AG04449 (cell line): ENCODE measurements at places on chromosomes 12 and 14.

GRCh38 chr12:117017807-117018206 lies 81.4 kb downstream of the TESC start:
- no peak for DNase-seq

DNA sequence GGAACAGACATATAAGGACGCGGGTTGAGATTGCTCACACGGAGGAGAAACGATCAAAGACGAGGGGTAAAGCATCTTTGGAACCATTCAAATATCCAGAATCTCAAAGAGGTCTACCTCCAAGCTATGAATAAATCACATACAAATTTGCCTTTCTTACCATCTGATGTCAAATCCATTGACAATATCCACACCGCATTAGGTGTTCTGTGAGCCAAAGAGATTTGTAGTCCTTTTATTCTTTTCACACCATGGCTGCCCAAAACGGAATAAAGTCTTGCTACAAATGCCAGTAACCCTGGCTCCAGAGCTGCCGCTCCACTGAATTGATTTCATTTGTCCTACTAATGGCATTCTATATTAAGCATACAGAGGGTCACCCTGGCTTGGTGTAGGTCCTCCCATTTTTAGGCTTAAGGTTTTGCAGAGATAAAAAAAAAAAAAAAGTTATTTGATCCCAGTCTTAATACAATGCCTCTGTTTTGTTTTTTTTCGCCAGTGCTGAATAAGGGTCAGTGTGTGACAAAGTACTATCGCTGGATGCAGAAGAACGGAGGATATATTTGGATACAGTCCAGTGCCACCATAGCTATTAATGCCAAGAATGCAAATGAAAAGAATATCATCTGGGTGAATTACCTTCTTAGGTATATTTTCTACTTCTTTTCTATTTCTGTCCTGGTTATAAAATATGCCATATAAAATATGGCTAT lies 157.3 kb downstream of the EGLN3 start:
- DNase-seq, result no peak

- no peak for DNase-seq
Observed at GRCh38 chr12:113202300-113203075, 17.0 kb downstream of the RITA1 start.

DNA sequence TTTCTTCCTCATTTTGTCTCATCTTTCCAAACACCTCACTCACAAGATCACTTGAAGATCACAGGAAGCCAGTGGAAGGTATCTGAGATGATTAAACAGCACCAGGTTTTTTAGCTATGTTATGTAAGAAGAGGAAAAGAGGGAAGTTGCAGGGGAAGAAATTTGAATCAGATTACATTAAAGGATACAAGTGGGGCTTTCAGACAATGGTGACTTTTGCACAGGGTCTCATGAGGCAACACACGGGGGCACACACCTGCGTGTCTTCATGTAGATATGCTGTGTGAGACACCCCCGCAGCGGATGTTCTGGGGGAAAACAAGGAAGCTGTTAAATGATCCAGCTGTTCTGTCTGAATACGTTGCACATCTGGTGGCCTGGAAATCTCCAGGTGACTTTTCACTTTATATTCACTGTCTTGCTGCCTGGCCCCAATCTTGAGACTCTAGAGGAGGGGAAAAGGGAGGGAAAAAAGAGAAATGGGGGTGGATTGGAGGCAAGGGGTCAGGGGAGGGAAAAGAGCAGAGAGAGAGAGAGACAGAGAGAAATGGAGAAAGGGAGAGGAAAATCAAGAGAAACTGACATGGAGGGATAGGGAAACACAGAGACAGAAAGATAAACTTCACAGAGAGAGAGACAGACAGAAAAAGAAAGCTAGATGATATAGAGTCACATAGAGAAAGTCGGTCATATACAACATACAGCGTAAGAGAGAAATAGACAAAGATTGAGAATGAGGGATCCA lies 36.3 kb upstream of the PPP1CC start:
- DNase-seq, result no peak

- DNase-seq, result no peak
Observed at GRCh38 chr14:91088585-91089235, 25.2 kb upstream of the DGLUCY start.

DNA sequence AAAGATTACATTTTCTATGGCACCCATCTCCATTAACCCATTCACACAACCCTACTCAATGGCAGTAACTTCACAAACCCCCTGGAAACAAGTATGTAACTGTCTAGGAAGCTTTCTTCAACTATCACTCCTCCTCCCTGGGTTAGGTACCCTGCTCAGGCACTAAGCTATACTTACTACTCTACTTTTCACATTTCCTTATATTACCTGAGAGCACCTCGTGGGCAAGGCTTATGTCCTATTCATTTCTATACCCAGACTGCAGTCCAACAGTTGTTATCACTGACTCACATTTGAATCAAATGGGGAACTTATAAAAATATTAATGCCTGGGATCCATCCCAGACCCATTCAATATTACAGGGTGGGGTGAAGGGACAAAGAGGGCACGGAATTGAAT lies 4.6 kb downstream of the PAWR start:
- no peak for DNase-seq

DNA sequence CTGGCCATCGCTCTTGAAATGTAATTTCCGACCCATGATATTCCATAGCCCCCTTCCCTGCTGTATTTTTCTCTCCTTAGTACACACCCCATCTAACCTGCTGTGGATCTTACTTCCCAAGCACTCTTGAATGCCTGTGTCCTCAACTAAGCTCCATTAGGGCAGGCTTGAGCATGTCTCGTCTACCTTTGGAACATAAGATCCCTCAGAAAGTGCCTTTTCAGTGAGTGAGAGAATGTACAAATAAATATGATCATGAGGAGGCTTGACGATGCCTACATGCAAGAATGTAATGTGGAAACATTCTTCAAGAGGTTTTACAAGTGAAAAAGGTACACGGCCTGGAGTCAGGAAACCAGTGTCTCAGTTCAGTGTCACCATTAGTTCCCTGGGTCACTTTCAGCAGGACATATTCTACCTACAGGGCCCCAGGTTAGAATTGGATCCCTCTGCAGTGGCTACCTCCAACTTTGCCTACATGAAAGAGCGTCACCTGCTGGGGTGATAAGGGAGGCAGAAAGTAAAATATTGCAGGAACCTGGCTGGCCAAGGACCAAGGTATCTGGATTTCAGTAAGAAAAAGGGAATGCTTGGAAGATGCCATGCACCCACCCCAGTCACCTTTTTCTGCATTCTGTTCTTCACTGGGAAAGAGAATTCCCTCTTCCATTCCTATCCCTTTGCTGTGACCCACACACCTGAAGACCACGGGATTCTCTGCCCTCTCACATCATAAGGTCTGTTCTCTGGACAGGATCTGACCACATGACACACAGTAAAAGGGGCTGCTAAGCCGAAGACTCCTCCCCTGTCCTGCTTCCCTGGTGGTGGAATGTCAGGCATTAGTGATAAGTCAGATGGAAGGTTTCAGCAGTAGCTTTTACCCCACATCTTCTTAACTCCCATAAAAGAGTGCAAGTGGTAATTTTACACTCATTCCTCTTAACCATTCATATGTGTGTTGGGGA lies 24.6 kb upstream of the SERPINA1 start:
- no peak for DNase-seq

GRCh38 chr14:23093991-23094665 lies 808 bp downstream of the ACIN1 start:
- no peak for DNase-seq

- DNase-seq, result no peak
Observed at GRCh38 chr14:89625731-89626232, 208.7 kb upstream of the FOXN3 start.

DNA sequence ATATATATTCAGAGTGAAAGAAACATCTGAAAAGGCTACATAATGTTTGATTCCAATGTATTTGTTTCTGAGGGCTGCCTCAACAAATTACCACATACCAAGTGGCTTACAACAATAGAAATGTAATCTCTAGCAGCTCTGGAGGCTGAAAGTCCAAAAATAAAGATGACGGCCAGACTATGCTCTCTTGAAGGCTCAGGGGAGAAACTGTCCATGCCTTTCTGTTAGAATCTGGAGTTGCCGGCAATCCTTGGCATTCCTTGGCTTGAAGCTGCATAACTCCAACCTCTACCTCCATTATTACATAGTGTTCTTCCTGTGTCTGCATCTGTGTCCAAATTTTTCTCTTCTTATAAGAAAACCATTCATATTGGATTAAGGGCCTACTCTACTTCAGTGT lies 68.1 kb upstream of the PLEKHG7 start:
- no peak for DNase-seq

GRCh38 chr14:19851365-19851764 lies 23.6 kb upstream of the OR4K2 start:
- DNase-seq, result no peak

- no peak for DNase-seq
Observed at GRCh38 chr14:63752449-63753169, 24.7 kb upstream of the SGPP1 start.

DNA sequence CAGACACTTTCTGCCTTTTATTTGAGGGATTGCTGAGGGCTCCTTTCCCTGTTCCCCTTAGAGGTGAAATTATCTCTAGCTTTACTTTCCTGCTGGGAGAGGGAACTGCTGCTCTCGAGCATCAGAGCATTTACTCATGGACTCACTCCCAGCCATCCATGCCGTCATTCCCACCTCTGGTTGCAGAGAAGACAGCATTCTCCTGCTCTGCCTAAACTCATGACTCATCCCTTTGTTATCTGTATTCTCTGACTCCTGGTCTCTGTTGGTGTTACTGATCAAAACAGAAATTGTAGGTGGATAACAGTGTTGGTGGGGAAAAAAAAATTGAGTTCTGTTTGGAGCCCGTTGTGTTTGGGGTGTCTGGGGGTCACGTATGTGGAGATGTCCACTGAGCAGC lies 159.3 kb downstream of the TTC8 start:
- DNase-seq, result peak; percentile 68

DNA sequence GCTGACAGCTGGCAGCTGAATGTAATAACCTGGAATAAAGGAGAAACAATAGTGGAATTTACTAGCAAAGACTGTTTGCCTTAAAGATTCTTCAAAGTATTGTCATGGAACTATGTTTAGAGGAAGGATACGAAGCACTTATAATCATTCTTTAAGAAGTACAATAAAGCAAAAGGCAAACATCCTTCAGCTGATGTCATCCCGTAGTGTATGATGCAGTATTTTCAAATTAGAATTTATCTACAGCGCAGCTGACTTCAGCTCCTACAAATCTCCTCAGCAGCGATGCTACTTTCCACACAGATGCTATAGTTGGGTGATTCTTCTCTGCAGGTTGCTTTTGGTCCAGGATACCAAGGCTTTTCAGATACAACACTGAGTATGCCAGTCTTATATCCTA lies 31.5 kb downstream of the CLEC1A start:
- DNase-seq, result no peak

- no peak for DNase-seq
Observed at GRCh38 chr14:78512021-78512420, 341.8 kb downstream of the NRXN3 start.

GRCh38 chr14:70282666-70283065 lies 76.8 kb downstream of the COX16 start:
- no peak for DNase-seq

GRCh38 chr12:111339321-111339938 lies 29.5 kb downstream of the PHETA1 start:
- DNase-seq, result no peak

- no peak for DNase-seq
Observed at GRCh38 chr14:63290741-63291430, 27.8 kb downstream of the GPHB5 start.

GRCh38 chr12:14743061-14743460 lies 46.7 kb upstream of the GUCY2C start:
- DNase-seq, result no peak

GRCh38 chr12:94623161-94623920 lies 27.0 kb downstream of the TMCC3 start:
- DNase-seq, result no peak

- no peak for DNase-seq
Observed at GRCh38 chr12:100555722-100556121, 17.8 kb upstream of the GAS2L3 start.

- DNase-seq, result no peak
Observed at GRCh38 chr12:65628061-65628460, 196.2 kb upstream of the HMGA2 start.

- no peak for DNase-seq
Observed at GRCh38 chr12:124750149-124750656, 113.5 kb downstream of the SCARB1 start.

GRCh38 chr12:92619730-92620684 lies 82.8 kb upstream of the PLEKHG7 start:
- no peak for DNase-seq

DNA sequence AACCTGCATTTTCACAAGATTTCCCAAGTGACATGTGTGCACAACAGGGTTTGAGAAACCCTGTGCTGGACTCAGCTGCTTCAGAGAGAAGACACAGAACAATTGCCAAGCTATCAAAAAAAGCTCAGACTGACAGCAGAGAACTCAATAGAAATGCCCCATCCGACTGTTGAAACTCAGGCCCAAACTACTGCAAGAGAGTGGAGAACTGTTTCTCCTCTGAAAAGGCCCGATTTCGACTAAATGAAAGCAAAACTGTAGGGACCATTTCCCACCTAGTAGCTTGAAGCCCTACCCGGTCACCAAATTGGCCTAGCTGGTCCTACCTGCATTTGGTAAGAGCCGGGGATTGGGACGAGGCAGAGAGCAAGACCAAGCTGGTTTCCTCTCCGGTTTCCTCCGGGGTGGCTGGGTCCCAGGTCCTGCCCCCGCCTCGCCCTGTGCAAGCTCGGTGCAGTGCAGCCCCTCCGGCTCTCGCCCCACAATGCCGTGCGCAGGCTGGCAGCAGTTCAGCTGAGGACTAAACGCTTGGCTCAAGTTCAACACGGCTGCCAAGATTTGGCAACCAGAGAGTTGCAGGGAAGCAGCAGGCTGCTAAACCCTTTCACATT lies 1180.6 kb downstream of the VRK1 start:
- no peak for DNase-seq

- DNase-seq, result no peak
Observed at GRCh38 chr12:51746416-51746815, 102.1 kb downstream of the FIGNL2 start.

- no peak for DNase-seq
Observed at GRCh38 chr12:104201238-104202001, 14.2 kb upstream of the TXNRD1 start.

GRCh38 chr12:12859690-12860089 lies 31.7 kb upstream of the GPRC5A start:
- DNase-seq, result no peak

DNA sequence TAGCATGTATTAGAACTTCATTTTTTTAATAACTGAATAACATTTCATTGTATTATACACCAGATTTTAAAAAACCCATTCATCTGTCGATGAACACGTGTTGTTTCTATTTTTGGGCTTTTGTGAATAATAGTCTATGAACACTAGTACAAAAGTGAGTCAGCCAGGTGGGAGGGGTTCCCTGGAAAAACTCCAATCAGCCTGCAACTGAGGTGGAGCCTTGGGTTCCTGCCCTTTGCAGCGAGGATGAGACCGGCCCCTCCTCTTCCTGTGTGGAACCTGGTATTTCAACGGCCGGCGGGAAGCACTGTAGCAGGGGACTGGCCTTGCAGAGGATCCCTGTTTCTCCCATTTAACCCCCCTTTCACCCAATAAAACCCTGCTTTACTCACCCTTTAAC lies 56.1 kb downstream of the LMNTD1 start:
- no peak for DNase-seq

GRCh38 chr14:64826333-64826732 lies 53.4 kb downstream of the SPTB start:
- no peak for DNase-seq

- DNase-seq, result no peak
Observed at GRCh38 chr12:46572644-46573346, 200.2 kb upstream of the SLC38A2 start.
